Vagina (tissue), 2 donors: ENCODE measurements at places on chromosomes 6 and 20.

DNA sequence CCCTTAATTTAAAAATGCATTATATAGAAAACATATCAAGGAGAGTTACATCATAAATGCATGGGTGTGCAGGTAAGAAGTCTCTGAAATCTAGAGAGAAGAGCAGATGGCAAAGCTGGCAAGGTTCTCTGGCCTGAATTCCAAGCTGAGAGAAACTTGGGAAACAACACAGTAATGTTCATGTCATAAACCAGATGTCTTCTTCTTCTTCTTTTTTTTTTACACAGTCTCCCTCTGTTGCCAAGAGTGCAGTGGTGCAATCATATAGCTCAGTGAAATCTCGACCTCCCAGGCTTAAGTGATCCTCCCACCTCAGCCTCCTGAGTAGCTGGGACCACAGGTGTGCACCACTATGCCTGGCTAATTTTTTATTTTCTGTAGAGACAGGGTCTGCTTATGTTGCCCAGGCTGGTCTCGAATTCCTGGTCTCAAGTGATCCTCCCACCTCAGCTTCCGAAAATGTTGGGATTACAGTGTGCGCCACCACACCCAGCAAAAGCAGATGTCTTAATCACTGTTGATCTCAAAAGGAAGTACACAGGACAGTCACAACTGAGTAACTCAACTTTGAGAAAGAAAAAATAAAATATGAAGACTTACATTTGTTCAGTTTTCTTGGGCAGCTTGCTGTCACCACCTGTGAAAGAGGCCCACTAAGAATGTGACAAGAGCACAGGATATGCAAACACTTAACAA is 77.3 kb downstream of the DNAAF9 start:
- DNase-seq = no peak

DNA sequence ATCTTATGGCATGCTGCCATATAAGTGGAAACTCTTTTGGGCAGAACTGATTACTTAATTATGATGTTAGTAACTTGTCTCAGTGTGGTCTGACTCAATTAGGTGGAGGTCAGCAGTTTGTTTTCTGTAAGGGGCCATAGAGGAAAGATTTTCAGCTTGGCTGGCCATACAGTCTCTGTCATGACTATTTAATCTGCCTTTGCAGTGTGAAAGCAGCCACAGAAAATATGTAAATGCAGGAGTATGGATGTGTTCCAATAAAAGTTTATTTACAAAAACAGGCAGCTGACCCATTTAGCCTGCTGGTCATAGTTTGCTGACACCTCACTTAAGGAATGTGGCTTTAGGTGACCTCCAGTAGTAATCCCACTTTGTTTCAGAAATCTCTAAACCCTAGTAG is 700.7 kb downstream of the EPM2A start:
- DNase-seq = no peak

DNA sequence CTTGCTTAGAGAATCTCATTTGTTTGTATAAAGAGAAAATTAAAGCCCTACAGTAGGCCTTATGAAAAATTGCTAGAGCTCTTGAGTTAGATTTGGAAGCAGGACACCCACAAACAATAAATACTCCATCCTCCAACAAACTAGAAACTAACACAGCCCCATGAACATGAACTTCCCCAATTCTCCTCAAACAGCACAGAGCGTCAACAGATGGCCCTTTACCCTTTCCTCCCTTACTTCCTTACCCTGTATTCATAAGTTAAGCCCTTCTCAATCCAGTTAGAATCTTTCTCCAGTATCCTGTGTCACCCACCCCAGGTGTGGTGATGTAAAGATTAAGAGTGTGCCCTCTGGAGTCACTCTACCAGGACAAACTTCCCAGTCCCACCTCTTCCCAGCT is 113.7 kb downstream of the UNC5CL start:
- DNase-seq = no peak

DNA sequence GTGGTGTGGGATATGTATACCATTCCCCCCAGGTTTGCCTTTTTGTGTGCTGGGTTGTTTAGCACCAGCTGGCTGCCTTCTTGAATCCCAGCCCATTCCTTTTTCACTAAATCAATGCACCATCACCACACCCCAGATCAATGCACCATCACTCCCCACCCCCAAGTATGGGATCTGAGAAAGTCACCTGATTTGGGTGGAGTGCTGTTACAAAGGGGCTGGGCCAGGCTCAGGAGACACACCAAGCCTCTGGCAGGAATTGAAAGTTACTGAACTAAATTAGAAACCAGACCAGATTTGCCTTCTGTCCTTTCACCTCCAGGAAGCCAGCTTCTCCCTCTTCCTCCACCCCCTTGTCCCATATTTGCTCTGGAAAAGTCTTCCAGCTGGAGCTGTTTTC is 19.6 kb upstream of the PKHD1 start:
- DNase-seq = no peak

DNA sequence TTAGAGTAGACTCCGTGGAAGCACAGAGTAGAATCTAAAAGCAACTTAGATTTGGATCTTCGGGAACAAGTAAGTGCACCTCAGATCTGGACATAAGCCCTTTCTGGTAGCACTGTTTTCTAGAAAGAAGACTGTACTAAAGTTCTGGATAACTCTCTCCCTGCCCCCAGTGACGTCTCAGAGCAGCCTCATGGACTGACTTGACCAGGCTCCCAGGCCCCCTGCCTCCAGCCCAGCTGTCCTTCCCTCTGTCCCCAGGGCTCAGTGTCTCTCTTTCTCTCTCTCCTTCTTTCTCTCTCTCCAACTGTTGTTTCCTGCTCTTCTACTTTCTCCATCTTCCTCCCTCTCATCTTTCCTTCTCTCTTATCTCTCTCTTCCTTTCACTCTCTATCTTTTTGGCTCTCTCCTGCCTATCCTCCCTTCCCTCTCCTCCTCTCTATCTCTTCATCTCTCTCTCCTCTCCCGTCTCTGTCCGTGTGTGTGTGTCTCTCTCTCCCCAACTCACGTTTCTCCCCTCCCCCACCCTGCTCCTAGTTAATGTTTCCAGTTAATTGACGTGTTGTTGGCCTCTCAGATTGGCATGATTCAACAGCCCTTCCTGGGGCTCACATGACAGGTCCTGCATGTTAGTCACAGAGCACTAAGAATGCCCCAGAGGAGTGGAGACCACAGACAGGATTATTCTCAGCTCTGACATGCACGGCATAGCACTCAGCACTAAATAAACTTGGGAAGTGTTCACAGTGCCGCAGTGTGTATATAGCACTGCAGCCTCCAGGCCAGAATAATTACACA is 180.4 kb upstream of the FOXQ1 start:
- DNase-seq = no peak

DNA sequence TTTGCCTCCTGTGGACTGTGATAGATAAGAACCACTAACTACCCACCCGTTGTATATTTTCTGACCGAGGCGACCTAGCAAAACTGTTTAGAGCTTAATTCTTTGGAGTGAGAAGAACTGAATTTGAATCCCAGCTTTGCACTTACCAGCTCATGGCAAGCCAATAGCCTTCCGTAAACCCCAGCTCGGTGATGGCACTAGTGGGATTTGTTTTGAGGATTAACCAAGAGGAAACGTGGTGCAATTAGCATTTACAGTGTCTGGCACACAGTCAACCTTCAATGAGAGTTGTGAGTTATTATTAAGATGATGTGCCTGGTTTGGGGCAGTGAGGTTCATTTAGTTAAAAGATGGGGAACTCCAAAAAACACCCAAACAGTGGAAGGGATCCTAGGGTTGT is 12.3 kb upstream of the DSP start:
- DNase-seq = no peak

DNA sequence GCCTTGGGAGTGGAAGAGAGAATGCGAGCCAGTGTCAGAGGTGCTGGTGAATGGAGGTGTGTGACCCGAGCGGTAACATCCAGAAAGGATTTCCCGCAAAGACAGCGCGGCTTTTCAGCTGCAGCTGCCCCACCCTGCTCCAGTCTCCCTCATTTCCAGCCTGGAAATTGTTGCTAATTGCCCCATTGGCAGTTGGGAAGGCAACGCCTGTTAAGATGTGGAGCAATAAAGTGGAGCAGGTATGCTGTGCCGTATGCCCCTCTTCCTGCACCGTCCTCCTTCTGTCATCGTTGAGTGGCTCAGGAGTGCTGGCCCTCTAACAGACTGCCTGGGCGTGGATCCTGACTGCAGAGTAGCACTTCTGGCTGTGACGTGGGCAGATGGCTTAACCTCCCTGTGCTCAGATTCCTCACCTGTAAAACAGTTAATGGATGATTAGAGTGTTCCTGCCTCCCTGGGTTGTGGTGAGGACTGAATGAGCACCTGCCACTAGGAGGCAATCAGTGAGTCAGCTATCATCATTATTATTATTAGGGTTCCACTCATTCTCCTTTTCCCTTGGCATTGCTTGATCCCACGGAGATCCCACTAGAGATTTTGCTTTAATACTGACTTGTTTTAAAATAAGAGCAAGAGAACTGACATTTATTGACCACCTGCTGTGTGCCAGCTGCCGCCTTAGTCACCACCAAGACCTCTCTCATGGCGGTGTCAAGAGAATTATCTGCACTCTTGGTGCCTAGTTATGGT is 11.7 kb downstream of the ARFGEF2 start:
- no peak for DNase-seq
